ENCODE measurements at places on chromosomes 3 and 15.

GRCh38 chr3:141972399-141972798 is 96.0 kb downstream of the ATP1B3 start:
- no peak for DNase-seq

- DNase-seq = no peak
Measured at GRCh38 chr15:98827217-98827616, 178.9 kb downstream of the IGF1R start.

DNA sequence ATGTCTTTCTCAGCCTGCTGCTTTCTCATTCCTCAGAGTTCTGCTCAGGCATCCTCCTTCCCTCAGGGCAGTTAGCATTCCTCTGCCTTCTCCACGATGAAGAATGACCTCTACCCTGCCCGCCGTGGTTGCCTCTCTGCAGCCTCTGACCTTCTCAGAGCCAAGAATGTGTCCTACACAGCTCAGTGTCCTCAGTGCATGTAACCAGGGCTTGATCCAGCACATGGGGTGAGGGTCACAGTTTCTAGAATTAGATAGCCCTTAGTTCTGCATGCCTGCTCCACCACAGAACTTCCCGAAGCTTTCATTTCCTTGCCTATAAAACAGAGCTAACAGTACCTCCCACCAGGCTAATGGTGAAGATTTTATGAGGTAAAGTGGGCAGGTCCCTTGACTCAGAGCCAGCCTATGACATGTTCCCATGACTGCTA is 182.1 kb downstream of the CLSTN2 start:
- DNase-seq = no peak

DNA sequence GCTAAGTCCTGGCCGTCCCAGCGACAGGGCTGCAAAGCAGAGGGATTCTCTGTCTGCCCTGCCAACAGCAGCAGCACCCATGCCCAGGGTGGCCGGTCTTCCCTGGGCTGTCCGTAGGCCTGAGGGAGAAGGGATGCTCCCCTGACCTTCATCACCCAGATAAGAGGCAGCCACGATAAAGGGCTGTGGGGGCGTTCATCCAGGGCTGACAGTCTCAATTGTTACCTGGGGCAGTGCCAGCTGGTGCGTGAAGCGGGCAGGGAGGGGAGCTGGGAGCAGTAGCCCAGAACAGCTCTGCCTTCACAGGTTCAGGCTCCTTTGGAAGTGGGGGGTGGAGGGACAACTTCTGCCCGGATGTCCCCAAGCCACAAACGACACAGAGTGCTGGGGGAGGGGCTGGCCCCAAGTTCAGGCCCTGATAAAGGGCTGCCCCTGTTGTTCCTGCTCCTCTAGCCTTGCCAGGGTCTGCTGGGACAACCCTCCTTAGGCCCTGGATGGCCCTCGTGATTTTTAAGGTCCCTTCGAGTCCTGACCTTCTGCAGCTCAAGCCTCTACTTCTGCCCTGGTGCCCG is 94.7 kb downstream of the RAB11A start:
- no peak for DNase-seq

GRCh38 chr15:71364117-71364584 is 248.9 kb downstream of the THSD4 start:
- no peak for DNase-seq

DNA sequence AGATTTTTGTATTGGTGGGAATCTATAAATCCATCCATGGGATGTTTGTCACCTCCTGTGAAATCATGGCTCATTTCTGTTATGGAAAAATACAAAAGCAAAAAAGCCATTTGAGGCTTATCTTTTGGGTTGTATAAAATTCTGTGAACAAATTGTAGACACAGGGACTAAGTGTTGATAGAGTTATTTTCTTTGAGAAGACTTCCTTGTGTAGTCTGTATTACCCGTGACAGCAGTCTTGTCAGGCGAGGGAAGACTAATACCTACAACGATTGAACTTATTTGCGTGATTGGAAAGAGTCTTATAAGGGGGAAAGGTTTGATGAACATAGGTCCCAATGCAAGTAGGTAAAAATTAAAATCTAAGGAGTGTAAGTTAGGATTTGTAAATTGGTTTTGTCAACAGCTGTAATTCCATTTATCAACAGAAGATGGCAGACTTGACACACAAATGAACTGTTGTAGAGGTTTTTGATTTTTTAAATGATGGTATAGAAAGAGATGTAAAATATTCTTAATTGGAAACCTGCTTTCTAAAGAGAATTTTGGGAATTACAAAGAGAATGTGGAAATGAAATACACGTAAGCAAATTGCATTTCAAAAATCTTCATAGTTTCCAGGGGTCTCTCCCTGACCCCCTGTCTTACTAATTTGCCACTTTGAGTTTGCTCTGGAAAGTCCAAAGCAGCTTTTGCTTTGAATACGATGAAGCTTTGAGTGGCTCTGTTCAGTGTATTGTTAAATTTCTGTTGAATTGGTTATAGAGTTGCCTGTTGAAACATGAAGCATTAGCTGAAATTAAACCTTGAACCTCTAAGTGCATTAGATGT is 33.2 kb downstream of the SLC25A26 start:
- peak; percentile 28 for DNase-seq

- no peak for DNase-seq
Measured at GRCh38 chr15:37888356-37888755, 46.1 kb upstream of the TMCO5A start.

DNA sequence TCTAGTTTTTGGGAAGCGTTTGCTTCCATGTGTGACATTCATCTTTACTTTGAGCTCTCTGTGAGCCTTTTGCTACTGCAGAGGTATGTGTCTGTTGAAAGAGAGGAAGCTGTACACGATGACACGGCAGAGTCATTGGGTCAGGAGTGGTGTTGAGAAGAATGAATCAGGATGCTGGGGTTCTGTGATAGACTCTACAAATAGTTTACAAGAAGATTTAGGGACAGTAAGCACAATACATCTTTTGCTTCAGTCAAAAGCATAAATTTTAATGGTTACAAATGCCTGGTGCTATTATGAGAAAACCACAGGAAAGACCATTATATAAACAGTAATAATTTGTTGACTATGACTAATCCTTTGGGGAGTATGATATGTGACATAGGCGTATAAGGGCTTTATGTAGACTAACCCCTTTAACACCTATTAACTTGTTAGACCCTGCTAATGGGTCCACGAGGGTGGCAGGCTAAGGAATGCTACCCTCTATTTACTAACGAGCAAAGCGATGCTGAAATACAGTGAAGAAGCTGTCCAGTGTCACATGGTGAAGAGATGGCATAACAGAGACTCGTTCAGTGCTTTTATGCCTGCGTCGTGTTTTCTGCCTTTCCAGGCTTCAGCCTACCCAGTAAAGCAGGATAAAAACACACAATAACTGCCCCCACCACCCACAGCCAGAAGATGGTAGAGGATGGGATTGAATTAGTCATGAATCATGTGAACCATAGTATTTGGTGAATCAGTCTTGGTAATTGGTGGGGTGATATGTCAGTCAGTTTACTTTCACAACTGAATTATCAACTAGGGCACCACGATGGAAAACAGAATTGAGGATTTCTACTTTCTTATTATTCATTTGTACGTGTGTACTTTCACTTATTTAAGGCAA is 118.8 kb downstream of the LPP start:
- no peak for DNase-seq

- no peak for DNase-seq
Measured at GRCh38 chr3:28103861-28104260, 137.6 kb upstream of the CMC1 start.
